Nucleus accumbens (tissue), 56 donors: ENCODE measurements at places on chromosomes 4 and X.

DNA sequence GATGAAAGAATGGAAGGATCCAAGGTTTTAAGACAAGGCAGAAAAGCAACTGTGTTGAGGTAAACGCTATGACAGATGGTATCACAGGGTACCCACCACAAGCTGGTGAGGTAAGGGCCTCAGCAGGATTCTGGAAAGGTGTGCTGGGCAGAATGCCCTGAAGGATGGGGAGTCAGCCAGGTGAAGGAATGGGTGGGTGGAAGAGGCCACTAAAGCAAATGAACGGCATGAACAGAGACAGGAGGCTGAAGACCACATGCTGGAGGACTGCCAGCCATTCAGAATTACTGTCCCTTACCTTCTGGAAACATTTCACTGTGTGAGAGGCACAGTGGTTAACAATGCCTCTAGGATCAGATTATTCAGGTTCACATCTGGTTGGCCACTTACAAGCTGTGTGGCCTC lies 23.6 kb downstream of the GPRIN3 start:
- no peak for DNase-seq

DNA sequence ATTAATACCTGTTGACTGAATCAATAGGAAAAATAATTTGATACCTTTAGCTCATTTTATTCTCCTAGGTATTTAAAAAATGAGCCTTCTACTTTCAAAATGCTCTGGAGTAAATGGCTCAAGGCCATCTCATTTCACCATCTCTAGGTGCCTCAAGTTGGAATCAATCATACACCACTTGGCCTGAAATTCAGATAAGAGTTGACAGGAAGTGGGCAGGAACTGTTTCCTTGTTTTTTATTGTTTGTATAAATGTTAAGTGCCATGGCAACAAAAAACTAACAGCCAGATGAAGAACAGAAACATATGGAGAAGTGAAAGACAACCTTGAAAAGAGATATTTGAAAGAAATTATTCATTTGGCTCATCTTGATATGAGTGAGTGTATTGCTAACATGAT lies 12.4 kb downstream of the LIMCH1 start:
- DNase-seq, result no peak

GRCh38 chrX:57104921-57105398 lies 16.4 kb downstream of the SPIN2B start:
- no peak for DNase-seq

GRCh38 chr4:115234405-115235093 lies 121.1 kb upstream of the NDST4 start:
- DNase-seq, result no peak

DNA sequence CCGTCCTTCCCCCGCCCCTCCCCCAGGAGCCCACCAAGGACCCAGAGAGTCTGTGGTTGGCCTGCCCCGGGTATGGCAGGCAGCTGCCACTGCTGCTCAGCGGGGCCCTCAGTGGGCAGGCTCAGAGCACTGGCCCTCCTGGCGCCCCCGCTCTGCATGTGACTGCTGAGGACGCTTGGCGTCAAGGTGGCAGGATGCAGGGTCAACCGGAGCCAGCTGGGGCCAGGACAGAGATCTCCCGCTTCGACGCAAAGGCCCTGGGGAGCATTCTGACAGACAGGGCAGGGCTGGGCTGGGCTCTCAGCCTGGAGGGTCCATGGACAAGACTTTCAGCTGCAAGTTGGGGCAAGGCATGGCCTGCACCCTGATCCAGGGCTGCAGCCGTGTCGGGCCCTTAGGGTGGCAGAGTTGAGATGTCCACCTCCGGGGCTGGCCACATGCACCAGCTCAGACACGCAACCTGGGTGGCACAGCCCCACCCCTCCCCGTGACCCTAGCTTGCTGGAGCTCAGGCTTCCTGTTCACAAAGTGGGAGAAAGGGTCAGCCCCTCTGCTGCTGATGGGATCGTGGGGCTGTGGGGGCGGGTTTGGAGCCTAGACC lies 30.3 kb downstream of the LRPAP1 start:
- DNase-seq, result no peak

DNA sequence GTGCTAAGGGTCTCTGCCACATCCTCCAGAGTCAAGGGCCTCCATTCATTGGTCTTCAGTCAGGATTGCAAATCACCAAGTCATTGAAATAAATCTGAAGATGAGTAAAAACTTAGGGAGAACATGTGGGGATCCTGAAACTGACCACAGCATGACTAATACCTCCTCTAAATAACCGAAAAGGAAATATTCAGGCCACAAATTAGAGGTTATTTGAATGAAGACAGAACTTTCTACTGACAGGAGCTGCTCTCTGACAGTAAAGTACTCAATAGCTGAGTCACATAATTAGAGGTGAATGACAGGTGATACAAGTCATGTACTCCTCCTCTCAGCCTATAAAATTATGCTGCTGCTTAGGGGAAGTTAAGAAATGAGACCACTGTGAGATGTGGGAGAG lies 240.2 kb upstream of the F9 start:
- DNase-seq, result no peak

DNA sequence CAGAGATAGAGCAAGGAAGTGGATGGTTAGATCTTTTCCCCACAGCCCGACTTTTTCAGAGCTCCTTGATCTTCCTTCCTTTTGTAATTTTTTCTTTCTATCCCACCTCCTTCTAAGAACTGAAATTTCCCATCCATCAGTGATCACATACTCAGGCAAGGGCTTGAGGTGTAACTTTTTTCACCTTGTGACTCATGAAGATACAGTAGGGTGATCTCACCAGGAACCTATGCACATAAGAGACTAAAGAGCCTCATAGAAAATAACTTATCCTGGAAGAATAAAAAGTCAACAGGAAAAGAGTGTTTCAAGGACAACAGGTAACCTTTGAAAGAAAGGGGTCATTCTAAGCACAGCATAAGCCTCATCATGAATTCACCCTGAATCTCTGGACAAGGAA lies 131.2 kb upstream of the HCCS start:
- no peak for DNase-seq

DNA sequence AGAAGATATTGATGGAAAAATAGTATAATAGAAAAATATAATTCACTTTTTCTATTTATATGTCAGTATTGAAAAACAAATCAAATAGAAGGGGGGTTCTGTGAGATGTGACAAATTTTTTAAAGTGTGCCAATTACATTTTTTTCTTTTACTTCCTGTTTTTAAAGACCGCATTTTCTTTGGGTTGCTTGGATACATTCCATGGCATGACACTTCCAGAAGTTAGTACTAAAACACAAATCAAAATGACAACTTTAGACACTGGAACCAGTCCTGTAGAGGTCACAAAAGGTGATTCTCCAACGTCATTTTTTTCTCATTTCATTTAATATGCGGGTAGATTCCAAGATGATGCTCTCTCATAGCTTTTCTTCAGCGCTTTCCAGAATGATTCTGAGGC lies 116.2 kb upstream of the GNPDA2 start:
- DNase-seq, result no peak

DNA sequence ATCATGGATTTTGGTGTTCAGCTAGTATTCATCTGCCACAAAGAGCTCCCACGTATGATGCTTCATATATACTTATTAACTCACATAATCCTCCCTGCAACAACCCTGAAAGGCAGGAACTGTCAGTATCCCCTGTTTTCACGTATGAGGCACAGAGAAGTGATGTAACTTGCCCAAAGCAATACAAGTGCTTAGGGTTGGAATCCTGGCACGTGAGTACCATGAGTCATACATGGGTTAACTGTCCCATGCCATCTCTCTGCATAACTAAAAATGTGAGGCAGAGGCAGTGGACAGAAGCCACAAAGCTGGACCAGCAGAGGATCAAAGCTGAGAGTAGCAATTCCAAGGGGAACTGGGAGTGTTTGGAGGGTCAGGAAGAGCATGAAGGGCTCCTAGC lies 35.7 kb upstream of the EGFL6 start:
- DNase-seq, result no peak

GRCh38 chrX:18793601-18794089 lies 86.2 kb downstream of the PPEF1 start:
- DNase-seq, result no peak

DNA sequence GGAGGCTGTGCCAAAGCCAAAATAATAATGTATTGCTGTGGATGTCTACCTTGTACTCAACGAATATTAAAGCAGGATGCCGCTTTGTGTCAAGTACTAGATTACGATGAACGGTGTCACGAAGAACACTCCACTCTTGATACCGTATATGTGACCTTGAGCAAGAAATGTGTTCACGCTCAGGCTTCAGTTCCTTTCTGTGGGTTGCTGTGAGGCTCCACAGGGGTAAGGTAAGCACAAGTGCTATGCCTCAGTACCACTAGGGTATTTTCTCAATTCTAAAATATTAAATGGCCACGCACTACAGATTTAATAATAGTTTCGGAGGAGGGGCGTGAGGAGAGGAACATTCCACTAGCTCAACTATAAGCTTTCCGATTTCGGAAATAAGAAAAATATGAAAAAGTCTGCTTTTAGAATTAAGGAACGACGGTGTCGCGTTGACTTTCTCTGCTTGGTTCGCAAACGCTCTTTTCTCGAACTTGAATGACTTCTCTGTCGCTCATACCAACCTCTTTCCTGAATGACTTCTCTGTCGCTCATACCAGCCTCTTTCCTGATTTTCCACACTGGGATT lies 607 bp upstream of the SCOC start:
- DNase-seq, result no peak

- no peak for DNase-seq
Measured at GRCh38 chrX:22134681-22135080, 102.6 kb downstream of the PHEX start.

- no peak for DNase-seq
Measured at GRCh38 chr4:94307231-94307871, 35.3 kb downstream of the HPGDS start.

GRCh38 chrX:11430271-11430670 lies 137.1 kb downstream of the AMELX start:
- no peak for DNase-seq

- DNase-seq, result no peak
Measured at GRCh38 chrX:27565992-27566391, 24.2 kb upstream of the DCAF8L2 start.

DNA sequence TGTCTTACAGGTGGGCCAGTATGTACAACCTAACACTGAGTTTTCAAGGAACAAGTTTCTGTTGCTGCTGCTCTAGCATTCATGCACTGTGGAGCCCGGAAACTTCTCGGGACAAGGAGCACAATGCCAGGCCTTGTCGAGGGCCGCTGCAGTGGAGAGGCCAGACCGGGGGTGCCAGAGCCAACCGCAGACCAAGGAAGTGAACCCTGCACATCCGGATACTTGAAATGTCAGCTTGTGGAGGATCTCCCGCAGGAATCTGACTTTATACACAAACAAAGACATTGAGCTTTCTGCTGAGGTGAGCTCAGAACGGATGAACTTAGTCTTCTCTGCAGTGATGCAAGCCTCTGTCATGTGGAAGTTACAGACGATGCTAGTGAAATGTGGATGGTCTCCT lies 99.5 kb downstream of the ZNF827 start:
- DNase-seq, result peak; percentile 45

- DNase-seq, result no peak
Measured at GRCh38 chr4:121510341-121510874, 129.6 kb upstream of the QRFPR start.

- DNase-seq, result no peak
Measured at GRCh38 chr4:85826060-85826678, 351.2 kb downstream of the ARHGAP24 start.

DNA sequence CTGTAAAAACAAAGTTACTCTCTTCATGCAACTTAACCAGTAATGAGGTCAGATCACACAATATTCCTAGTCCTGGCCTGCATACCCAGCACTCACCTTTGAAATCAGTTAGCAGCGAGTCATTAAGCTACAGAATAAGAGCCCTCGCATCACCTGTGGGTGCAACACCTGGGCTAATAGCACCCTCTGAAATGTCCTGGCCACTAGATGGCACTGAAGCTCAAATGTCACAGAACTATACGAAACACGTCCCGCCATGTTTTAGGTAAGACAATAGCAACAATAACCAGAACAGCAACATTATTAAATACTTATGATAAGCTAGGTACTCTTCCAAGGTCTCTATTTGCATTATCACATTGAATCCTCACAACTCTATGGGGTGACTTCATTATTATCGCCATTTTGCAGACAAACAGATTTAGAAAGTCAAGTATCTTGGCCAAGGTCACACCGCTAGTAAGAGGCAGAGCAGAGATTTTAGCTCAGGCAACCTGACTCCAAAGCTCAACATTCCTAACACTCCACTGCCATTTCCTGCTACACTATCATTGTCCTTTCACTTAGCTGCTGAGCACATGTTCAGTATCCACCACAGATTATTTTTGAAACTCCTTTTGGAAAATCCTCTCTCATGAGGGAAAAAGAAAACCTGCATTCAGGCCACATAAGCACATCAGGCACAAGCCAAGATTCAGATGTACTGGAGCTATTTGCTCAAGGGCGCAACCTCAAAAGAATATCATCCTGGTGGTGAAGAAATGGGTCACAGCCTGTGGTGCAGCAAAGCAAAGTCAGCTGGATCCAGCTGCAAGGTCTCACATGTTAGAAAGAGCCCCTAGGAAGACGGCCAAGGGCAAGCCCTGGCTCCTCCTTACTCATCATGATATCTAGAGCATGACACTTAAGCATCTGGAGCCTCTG lies 59.5 kb upstream of the KDR start:
- DNase-seq, result no peak

DNA sequence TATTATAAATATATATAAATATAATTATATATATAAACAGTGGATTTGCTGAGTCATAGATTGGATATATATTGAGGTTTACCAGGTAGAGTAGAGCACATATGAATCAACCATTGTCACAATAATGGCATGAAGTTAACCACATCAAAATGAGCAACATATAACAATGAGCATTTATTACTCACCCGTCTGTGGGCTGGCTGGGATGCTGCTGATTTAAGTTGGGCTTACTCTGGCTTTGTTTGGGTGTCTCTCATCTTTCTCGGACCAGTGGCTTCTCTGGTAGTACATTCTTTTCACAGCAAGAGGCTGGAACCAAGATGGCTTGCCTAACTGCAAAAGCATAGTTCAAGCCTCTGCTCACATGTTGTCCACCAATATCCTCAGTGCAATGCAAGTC lies 111.7 kb upstream of the TAPT1 start:
- DNase-seq, result no peak

DNA sequence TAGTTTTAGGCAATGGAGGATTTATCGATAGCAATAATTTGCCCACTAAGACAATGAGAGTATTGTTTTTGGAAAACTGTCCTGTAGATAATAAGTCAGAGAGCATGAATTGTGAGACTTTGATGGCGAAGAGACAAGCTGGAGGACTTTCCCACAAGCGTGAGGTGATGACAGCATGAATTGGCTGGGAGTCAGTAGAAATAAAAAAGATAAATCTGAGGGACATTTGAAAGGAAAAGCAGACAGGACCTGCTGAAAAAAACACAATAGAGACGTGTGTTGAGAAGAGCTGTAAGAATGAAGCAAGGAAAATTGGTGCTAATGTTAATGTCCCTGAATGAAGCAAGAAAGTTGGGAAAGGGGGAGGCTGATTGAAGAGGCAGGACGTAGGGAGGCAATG lies 233.5 kb downstream of the DCTD start:
- no peak for DNase-seq

- DNase-seq, result no peak
Measured at GRCh38 chr4:177938226-177938625, 496.0 kb upstream of the AGA start.

DNA sequence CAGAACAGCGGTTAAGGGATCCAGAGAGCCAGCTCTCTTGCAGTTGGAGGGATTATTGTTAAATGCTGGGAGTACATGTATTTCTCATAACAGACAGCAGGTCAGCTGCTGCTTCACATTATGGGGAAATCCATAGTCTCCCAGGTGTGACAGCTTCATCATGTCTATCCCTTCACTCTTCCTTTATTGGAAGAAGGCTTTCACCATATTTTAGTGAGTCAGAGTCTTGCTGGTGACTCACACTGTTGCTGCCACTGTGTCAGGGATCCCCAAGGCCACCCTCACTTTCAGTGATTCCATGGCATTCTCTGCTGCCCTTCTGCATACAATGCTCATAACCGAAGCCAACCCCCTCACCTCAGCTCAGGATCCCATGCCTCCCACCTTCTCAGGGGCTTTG lies 32.9 kb upstream of the PAGE5 start:
- DNase-seq, result no peak
